ENCODE measurements at places on chromosomes 3 and 15. TPM values are rescaled to one million over a fixed set of nuclear protein-coding genes. Genes with fewer than 3 reads are reported as not detected.

The GOLGA8K gene
- 1.2 TPM for total RNA-seq

The PDZRN3 gene
- 52.8 TPM for total RNA-seq

The PDCD7 gene
- total RNA-seq = 22.9 TPM

The DHX30 gene
- total RNA-seq = 52.2 TPM
